Forelimb muscle (tissue), 1 donor: ENCODE measurements at places on chromosomes 2 and 18.

GRCh38 chr2:234932591-234933168 is 19.1 kb upstream of the SH3BP4 start:
- no peak for DNase-seq

DNA sequence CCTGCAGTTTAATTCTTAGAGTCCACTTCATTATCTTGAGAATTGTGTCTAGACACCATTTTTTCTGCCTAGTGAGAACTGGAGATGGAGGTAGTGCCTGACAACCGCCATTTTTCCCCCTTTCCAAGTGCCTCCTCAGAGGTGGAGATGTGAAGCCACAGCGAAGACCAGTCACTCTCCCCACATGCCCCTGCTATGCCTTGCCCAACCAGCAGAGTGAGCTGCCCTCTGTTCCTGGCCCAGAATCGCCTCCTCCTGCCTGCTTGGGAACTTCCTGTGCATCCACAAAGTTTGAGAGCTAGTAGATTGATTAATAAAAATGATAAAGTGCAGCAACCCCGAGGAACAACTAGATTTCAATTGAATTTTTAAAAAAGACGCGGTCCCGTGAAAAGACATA is 123.3 kb downstream of the CLIP4 start:
- no peak for DNase-seq

- DNase-seq: no peak
Observed at GRCh38 chr18:60656553-60656952, 284.0 kb upstream of the MC4R start.

GRCh38 chr2:134352844-134353243 is 99.0 kb downstream of the MGAT5 start:
- DNase-seq: no peak

DNA sequence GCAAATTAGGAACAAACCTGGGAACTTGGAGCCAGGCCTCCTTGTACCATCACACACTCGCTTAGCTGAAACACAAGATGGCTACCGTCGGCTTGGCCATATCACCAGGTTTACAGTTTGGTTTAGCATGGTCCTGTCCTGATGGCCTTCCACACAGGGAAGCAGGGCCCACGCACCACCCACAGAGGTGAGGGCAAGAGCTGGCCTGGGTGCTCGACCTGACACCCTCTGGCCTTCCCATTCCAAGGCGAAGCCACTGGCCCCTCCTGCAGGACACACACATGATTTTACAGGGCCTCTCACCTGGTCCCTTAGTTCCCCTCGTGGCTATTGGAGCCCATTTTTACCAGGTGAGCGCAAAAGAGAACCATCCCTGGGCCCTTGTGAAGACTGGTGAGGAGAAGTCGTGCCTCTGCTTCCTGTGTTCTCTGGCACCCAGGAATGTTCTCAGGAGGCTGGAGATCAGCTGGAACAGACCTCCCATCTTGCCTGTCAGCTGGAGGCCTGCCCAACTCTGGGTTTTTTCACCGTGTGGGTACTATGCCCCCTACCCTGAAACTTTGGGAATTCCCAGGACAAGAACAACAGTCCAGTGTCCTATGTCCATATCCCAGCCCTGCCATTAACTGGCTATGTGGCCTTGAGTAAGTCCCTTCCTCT is 53.0 kb upstream of the FOSL2 start:
- DNase-seq: no peak

GRCh38 chr2:55885127-55885943 is 38.2 kb downstream of the EFEMP1 start:
- DNase-seq: no peak

DNA sequence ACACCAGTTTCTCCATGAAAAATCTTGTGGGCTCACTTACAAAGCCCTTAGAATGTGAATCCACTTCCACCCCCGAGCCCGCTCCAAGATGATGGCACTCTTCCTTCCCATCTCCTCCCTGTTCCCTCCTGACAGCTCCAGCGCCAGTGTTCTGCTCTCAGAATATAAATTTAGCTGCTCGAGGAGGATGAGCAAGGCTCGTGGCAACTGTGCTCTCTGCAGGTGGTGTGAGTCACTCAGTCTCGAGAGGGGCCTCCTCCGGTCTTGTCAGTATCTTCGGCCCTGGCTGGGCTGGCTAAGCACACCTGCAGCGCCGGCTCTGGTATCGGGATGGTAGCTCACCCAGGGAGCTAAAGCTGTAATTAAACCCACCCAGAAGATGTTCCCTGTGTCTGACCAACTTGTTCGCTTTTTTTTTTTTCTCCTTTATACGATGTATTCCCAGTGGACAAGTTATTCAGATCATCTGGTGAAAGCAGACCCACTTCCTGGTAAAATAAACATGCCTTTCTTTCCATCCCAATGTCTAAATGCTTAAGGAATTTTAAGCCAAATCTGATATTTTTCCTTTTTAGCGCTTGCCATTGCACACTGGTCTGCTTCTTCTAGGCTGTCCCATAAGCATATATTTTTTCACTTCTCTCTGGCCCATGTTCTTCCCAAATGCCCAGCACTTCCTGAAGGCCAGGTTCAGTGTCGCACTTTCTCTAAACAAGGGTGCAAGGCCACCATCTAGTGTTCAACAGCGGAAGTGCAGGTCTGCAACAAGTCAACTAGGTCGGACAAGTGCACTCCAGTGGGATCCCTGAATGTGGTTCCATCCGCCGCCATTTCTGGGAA is 31.4 kb upstream of the YPEL5 start:
- peak; percentile 19 for DNase-seq

DNA sequence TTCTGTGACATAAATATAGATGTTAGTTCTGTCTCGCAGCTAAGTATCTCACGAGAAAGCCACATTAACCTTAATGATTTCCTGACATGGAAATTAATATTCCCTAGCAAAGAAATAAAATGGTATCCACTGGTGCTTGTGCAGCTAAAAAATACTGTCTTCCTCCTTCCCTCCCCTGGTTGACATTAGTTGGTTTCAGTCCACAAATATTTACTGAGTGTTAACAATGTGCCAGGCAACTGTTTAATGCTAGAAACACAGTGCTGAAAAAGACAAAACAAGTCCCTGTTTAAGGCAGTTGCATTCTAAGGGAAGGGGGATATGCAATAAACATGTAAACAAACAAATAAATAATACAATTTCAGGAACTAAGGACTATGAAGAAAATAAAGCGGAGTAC is 44.2 kb upstream of the VPS54 start:
- DNase-seq: no peak

DNA sequence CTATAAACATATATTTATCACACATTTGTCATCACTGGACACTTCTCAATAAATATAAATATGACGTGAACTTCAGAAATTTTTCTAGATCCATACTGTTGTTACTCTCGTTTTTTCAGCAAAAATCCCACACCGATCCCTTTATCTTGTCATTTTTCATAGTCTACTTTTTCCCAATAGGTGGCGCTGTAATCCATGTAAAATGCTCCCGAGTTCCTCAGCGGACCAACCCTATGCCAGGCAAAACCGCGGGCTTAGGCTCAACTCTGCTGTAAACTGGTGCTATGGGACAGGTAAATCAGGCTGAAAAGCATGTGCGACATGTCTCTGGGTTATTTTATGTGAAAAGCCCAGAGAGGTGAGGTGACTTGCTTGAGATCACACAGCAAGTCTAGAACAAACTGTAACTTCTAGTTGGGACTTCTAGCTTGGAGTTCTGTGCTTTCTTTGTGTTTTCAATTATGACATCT is 104.0 kb downstream of the COBLL1 start:
- no peak for DNase-seq

DNA sequence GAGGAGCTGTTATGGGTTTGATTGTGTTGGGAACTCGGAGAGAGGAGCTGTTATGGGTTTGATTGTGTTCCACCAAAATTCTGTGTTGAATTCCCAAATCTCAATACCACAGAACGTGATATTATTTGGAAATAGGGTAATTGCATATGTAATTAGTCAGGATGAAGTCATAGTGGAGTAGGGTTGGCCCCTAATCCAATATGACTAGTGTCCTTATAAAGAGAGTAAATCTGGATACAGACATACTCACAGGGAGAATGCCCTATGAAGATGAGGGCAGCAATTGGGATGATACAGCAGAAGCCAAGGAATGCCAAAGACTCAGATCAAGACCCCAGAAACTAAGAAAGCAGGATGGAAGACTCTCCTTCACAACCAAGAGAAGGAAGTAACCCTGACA is 1023.2 kb upstream of the ZEB2 start:
- no peak for DNase-seq

- DNase-seq: no peak
Observed at GRCh38 chr2:239765911-239766310, 259.2 kb downstream of the NDUFA10 start.

DNA sequence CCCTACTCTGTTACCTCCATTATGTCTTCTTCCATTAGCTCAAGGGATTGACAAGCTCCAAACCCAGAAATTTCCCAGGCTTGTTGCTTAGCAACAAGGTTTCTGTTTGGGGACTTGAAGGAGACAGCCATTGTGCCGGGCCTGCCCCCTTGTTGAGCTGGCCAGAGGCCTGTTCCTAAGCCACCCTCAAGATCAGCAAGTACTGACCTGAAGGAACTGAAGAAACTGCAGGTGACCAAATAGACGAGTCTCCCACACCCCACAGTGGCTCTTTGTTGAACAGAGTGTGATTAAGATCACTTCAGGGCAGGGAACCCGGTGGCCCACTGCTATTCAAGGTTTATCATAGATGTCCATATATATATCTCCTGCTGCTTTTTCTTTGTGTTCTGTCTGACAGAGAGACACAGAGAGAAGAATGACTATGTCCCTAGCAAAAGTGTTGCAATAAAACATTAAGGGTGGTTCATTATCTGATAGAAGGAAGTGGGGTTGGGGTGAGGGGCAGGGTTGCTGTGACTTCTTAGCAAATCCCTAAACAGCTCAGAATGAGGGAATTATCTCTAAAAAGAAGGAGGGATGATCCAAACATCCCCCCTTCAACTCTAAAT is 69.2 kb downstream of the RNF144A start:
- DNase-seq: no peak
